Effector memory CD4-positive, alpha-beta T cell (primary cell): ENCODE measurements at places on chromosomes 3 and 15.

- no peak for DNase-seq
Observed at GRCh38 chr15:65907661-65908060, 38.4 kb downstream of the RAB11A start.

DNA sequence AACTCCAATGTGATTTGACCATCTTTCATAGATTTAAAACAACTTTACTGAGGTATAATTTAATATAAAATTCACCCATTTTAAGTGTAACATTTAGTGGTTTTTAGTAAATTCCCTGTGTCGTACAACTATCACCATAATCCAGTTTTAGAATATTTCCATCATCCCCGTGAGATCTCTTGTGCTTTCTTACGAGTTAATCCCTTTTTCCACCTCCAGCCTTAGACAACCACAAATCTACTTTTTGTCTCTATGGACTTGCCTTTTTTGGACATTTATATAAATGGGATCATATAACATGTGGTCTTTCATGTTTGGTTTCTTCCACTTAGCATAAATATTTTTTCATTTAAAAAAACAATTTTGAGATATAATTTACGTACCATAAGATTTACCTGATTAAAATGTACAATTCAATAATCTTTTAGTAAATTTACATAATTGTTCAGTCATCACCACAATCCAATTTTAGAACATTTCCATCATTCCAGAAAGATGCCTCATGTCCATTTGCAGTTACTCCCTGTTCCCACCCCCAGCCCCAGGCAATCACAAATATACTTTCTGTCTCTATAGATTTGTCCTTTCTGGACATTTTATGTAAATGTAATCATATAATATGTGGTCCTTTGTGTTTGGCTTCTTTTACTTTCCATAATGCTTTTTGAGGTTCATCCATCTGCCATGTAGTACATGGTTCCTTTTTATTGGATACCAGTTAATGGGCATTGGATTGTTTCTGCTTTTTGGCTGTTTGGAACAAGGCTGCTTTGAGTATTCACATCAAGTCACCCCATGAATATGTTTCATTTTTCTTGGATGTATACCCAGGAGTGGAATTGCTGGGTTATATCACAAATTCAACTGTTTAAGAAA is 3.1 kb downstream of the OXSR1 start:
- no peak for DNase-seq

DNA sequence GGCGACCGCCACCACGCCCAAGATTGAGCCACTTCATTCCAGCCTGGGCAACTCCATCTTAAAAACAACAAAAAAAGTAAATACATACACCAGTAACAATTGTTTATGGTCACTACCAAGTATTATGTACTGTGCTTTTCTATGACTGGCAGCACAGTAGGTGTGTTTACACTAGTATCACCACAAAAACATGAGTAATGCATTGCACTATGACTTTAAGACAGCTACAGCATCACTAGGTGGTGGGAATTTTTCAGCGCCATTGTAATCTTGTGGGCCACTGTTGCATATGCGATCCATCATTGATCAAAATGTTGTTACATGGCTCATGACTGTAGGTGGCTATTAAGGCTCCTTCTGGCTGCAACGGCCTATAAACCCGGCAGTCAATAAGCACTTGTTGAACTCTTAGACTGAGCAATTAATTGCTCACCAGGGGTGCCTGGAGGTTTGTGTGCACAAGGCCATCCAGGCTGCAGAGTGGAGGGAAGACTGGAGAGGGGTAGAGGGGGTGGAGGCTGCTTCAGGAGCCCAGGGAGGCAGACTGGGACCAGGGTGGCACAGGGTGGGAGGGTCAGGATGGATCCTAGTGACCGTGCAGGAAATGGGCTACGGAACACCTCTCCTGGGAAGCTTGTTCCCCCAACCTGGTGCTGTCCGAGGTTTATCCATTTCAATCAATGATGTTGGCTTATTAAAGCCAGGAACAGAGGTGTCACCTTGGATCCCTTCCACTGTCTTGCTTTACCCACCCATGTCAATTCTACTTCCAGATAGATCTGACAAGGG is 17.9 kb upstream of the COPG1 start:
- no peak for DNase-seq

DNA sequence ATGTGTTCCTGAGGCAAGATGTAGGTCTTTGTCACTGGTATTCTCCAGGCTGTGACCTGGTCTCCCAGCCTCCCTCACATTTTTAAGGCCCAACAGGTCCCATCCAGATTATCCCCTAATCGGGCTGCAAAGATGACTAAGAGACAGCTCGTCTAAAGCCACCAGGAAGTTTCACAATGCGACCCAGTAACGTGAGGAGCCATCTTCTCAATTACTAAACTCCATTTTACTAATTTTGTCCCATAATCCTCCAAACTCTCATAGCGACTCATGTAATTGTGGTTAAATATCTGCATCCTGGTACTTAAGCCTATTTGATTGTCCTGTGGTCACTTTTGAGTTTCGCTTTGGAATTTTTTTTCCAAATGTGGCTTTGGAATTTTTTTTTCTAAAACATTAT is 8.7 kb upstream of the PLA2G4F start:
- no peak for DNase-seq

GRCh38 chr15:80942746-80943565 is 46.7 kb downstream of the MESD start:
- no peak for DNase-seq

DNA sequence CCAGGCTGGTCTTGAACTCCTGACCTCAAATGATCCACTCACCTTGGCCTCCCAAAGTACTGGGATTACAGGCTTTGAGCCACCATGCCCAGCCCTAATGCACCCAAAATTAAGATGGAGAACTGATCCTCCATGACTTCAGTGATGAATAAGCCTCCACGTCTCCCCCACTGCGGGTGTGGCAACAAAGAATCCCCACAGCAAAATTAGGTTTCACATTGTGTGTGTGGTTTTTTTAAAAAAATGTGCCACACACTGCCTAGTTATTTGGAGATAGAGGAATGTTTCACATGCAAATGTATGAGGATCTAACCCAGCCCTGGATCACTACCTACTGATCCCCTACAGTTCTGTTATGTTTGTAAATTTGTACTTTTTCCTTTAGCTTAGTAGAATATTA is 17.3 kb downstream of the HDAC11 start:
- no peak for DNase-seq

- DNase-seq = no peak
Observed at GRCh38 chr3:77945320-77945719, 905.4 kb downstream of the ROBO2 start.

- peak; percentile 59 for DNase-seq
Observed at GRCh38 chr15:41969851-41970431, 2.4 kb downstream of the EHD4 start.
